ENCODE measurements at places on chromosomes 7 and 10. TPM values are rescaled to one million over a fixed set of nuclear protein-coding genes. Genes with fewer than 3 reads are reported as not detected.

Gene TMEM229A
- polyA plus RNA-seq, result not detected

Gene SRI
- polyA plus RNA-seq, result 207 TPM

Gene CYP17A1
- polyA plus RNA-seq, result 0.09 TPM

Gene PRPS1L1
- not detected for polyA plus RNA-seq

Gene GJD4
- not detected for polyA plus RNA-seq

Gene SLC13A4
- polyA plus RNA-seq, result 0.15 TPM

Gene ODAD2
- polyA plus RNA-seq, result not detected

Gene GSDME
- polyA plus RNA-seq, result 4.6 TPM

Gene FOXI2
- polyA plus RNA-seq, result not detected

Gene LSM8
- 49.0 TPM for polyA plus RNA-seq

Gene CRCP
- polyA plus RNA-seq, result 51.2 TPM

Gene DUS4L
- polyA plus RNA-seq, result 5.9 TPM

Gene SFTPA1
- not detected for polyA plus RNA-seq
